ENCODE measurements at places on chromosomes 3 and 15. TPM values are rescaled to one million over a fixed set of nuclear protein-coding genes. Genes with fewer than 3 reads are reported as not detected.

DNA sequence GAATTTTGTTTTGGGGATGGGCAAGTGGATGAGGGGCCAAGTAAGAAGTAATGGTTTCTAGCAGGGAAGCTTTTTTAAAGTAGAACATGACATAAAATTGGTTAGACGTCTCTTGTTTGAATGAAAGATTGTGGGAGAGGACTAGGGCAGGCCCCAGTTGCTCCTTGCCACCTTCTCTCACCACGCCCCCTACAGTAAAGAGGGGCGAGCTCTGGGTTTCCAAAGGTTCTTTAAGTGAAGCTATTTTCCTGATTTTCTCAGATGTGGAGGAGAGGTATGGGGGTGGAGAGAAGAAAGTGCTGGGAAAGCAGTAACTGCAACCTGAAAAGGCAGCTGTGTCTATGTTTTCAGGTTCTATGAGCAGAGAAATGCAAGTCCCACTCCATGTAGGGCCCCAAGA is 32.6 kb upstream of the SKIL start:
- no peak for DNase-seq

Gene SETMAR
- 34.5 TPM for total RNA-seq

- DNase-seq = no peak
Observed at GRCh38 chr3:12750223-12750622, 8.8 kb downstream of the TMEM40 start.

GRCh38 chr15:74664028-74664616 is 31.7 kb downstream of the EDC3 start:
- DNase-seq = no peak

Gene RTP3
- total RNA-seq = not detected

Gene CCDC13
- 2.4 TPM for total RNA-seq

Gene RARRES1
- total RNA-seq = 57.7 TPM

GRCh38 chr15:56608993-56609392 is 124.3 kb downstream of the ZNF280D start:
- DNase-seq = no peak

Data from type B pancreatic cell (in vitro differentiated cells).